ENCODE measurements at places on chromosomes 16 and 17. TPM values are rescaled to one million over a fixed set of nuclear protein-coding genes. Genes with fewer than 3 reads are reported as not detected.

The SENP3 gene
- 93.6 TPM for total RNA-seq

The SPNS2 gene
- total RNA-seq, result 0.56 TPM

The LPO gene
- not detected for total RNA-seq

The GPR179 gene
- total RNA-seq, result 0.05 TPM

The ACSM2B gene
- total RNA-seq, result not detected

The CDH5 gene
- total RNA-seq, result not detected

The KRT33B gene
- 0.08 TPM for total RNA-seq

The XAF1 gene
- total RNA-seq, result 9.7 TPM

The RNU2-1 gene
- not detected for total RNA-seq

The PRSS33 gene
- total RNA-seq, result not detected

The MBTPS1 gene
- 42.1 TPM for total RNA-seq

The EVPLL gene
- total RNA-seq, result not detected

The PPP1R27 gene
- 12.7 TPM for total RNA-seq

The CEP295NL gene
- total RNA-seq, result 1.7 TPM

The RPUSD1 gene
- total RNA-seq, result 31.0 TPM

The ATP6V0D1 gene
- total RNA-seq, result 234 TPM

The VAT1L gene
- not detected for total RNA-seq

The SLC35G6 gene
- not detected for total RNA-seq

The CA5A gene
- total RNA-seq, result not detected

The OTOP2 gene
- total RNA-seq, result not detected

The ITGAL gene
- total RNA-seq, result not detected

The RNF112 gene
- total RNA-seq, result 0.05 TPM

The HLF gene
- 0.37 TPM for total RNA-seq

The GALR2 gene
- total RNA-seq, result not detected

The ACSM2A gene
- not detected for total RNA-seq

The PRSS8 gene
- total RNA-seq, result 0.08 TPM

The CDH3 gene
- not detected for total RNA-seq

The MYO1D gene
- 34.8 TPM for total RNA-seq

The TMEM92 gene
- not detected for total RNA-seq

The ARHGAP27 gene
- total RNA-seq, result 31.2 TPM

The CCL7 gene
- not detected for total RNA-seq

The UTP18 gene
- 27.7 TPM for total RNA-seq

The CDH16 gene
- total RNA-seq, result not detected

The ARMC7 gene
- 4.4 TPM for total RNA-seq

The TTYH2 gene
- 8.8 TPM for total RNA-seq

The CTRL gene
- total RNA-seq, result 1.3 TPM

The KRT12 gene
- total RNA-seq, result not detected

The MFSD6L gene
- not detected for total RNA-seq

The CCL23 gene
- not detected for total RNA-seq

The MEIOC gene
- total RNA-seq, result 0.11 TPM

The ZNF624 gene
- total RNA-seq, result 5.2 TPM

The NPIPA5 gene
- 4.7 TPM for total RNA-seq

The HS3ST4 gene
- not detected for total RNA-seq

The REXO5 gene
- 5.7 TPM for total RNA-seq

Data from myocyte (in vitro differentiated cells).